Activated CD4-positive, CD25-positive, alpha-beta regulatory T cell (primary cell): ENCODE measurements at places on chromosomes 7 and 10.

GRCh38 chr10:13144814-13145213 lies 16.5 kb upstream of the MCM10 start:
- DNase-seq: no peak

GRCh38 chr10:28387140-28387539 lies 84.3 kb upstream of the MPP7 start:
- no peak for DNase-seq

- DNase-seq: no peak
These were observed 9.4 kb upstream of the ANKRD22 start for GRCh38 chr10:88861036-88861435.

DNA sequence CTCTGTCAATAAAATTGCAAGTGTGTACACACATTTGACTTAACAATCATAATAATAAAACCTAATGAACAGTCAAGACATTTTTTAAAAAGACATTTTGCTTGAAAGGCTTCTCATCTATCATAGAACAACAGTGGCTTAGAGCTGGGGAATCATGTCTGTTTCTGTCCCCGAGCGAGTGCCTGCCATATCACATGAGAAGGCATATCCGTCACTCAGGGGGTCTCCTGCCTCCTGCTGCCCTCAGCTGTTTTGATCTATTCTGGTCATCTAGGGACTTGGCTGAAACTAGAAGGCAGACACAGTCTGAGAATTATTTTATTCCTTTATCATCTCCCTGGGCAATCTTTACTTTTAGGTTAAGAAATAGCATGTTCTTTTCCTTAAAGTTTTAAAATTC lies 278.7 kb upstream of the KLF6 start:
- DNase-seq: no peak

DNA sequence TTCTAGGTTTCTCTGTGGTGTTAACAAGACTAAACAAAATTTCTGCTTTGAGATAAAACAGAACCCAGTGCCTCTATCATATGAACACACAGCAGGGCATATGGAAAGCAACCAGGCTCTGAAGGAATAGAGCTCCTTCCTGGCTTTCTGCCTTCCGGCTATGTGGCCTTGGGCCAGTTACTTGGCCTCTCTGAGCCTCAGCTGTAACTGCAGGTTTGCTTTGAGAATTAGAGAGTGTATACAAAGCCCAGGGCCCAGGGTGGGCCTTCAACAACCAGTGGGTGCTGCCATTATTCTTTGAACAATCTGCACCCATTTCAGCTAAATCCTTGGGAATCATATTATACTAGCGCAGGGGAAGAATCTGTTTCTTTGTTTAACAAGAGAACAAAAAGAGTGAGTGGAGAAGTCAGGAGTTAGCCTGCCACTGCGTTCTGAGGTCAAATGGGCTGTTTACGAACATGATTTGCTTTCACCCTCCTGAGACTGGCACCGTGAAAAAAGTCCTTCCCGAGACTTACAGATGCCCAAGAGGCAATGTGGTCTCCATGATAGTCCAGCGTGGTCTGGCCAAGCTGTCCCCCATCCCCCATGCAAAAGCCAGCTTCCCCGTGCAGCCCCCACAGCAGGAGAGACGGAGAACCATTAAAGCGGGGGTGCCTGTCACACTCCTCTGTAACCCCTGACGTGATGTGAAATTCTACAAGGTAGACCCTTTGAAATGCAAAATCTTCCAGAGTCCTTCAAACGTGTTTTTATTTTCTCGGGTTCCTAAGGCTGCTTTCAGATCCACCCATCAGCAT lies 4.9 kb downstream of the FAM53B start:
- DNase-seq: no peak

DNA sequence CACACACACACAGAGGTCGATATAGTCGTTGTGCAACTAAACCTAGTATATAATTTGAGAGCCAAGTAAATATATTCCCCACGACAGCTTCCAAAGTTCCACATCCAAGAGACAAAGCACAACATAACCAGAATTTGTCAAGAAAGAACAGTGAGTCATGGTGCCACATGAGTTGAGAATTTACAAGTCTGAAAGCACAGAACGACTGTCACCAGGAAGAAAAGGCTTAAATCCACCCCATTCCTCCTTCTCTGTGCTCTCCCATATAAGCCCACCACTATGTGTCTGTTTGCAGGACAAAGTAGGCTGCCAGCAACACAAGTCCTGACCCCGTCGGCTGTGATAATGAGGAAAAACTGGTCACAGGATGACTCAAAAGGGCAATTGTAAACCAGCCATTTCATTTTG lies 32.8 kb downstream of the GSAP start:
- no peak for DNase-seq

DNA sequence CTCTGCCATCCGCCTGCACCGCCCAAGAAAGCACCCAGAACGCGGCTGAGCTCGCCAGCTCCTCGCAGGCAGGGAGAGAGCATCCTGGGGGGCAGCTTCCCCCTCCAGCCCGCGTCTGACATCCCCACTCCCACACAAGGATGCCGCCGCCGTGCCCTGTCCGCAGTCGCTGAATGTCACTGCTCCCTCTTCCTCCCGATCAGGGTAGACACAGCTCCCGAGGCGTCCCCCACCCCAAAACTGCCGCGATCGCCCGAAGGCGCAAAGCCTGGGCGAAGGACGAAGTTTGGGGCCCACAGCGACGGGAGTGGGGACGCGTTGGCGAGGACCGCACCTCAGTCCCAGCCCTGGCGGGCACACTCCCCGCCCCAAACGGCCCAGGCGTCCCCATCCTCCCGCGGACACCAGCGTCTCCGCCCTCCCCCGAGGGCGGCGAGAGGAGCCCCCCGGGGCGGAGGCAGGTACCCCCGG lies 1.5 kb upstream of the KAT6B start:
- DNase-seq: no peak

DNA sequence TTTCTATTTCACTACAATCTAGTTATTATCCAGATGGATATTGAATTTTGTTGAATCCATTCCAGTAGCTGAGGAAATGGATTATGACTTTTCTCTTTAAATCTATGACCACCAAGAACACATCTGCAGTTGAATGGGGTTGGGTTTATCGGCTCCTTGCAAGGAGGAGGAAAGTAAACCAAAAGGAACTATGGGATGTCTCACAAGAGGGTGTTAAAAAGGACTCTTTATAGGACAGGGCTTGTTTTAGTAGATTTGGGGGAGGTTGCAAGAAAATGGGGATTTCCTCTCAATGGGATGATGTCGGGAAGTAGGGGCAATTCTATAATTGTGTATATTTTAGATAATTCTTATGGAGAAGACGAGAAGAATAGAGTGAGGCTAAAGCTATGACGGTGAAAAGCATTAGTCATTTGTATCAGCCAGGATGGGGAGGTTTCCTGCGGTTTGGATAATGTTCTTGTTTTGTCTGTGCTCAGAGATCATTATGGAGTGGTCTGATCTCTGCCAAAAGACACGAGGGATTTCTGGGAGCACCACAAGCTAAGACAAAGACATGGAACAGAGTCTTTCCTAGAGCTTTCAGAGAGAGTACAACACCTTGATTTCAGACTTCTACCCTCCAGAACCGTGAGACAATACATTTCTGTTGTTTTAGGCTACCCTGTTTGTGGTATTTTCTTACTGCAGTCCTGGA lies 5.3 kb upstream of the LRRC61 start:
- DNase-seq: no peak

DNA sequence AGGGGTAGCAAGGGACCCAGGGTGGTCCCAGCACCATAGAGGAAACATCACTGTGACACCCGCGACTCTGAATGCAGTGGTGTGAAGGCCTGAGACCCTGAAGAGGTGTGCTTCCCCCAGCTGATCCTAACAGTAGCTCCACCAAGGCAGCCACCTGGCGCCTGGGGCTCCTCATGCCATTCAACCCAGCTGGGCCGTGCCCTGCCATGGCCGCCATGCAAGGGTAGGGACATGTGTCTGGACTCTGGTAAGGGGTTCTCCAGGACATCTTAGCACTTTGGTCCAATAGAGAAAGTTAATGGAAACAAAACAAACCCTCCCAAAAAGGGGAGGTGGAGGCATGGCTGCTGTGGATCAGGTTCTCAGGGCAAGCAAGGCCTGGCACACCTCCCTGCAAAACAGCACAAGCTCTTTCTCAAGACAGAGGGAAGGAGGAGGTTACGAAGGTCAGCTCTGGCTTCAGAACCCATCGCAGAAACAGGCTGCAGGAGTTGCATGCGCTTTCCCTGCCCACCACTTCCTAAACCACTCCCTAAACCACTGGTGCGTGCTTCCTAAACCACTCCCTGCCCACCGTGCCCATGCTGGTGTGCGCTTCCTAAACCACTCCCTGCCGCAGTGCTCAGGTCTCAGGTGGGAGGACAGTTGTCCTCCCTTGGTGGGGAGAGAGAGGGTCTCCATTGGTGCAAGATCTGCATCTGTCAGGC lies 108.7 kb downstream of the LARP4B start:
- DNase-seq: no peak

DNA sequence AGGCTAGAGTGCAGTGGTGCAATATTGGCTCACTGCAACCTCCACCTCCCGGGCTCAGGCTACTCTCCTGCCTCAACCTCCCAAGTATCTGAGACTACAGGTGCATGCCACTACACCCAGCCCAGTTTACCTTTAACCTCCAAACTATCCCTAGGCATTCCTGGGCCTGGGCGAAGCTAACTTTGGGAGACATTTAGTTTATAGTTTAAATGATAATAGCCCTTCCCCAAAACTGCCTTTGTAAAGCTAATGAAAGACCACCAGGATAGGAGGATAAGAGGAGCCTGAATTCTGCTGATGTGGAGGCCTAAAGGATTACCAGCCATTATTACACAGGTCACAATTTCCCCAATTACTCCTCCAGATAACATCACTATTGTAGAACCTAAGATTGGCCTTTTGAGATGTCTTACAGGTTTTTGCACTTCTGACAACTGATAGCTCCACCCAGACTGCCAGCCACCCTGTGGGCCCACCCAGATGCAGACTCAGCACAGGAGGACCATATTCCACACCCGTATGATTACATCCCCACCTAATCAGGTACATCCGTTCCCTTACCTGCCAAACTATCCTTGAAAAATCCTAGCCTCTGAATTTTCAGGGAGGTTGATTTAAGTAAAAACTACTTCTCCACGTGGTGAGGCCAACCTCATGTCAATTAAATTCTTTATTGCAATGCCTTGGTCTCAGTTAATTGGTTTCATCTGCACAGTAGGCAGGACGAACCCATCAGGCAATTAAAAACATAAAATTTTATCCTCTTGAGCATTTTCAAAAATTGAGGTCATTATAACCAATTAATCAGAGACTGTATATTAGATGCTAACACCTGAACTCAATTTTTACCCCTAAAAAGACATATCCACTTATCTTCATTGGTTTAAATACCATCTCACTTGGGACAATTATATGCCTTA lies 62.3 kb upstream of the TMEM254 start:
- no peak for DNase-seq

DNA sequence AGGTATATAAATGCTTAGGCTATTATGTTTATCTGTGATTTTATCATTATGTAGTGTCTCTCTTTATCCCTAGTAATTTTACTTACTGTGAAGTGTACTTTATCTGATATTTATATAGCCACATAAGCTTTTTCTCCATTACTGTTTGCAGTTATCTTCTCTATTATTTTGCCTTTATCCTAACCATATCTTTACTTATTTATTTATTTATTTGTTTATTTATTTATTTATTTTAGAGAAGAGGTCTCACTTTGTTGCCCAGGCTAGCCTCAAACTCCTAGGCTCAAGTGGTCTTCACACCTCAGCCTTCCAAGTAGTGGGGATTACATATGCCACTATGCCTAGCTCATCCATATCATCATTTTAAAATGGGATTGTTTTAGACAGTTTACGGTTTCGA lies 331.8 kb downstream of the C7orf25 start:
- no peak for DNase-seq

- DNase-seq: no peak
These were observed 209.6 kb downstream of the PTPRN2 start for GRCh38 chr7:158377800-158378623.

DNA sequence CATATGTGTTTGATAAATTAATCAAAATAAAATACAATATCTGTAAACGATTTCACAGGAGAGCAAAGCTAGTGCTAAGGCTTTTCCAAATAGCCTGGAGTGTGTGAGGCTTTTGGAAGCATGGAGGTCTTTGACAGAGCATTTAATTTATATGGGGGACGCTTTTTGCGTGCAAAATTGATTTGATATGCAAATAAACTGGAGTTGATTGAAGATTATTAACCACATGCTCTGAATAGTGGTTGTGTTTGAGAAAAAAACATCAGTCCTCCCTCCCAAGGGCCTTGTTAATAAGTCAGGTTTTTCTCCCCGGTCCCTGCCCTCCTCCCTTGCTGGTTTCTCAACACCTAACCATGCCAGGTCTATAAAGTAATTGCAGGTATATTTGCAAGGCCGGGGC lies 85.1 kb upstream of the FGFR2 start:
- no peak for DNase-seq

- DNase-seq: no peak
These were observed 331.7 kb downstream of the XPNPEP1 start for GRCh38 chr10:109591601-109592000.

GRCh38 chr10:88647061-88647615 lies 17.1 kb upstream of the LIPF start:
- DNase-seq: no peak

DNA sequence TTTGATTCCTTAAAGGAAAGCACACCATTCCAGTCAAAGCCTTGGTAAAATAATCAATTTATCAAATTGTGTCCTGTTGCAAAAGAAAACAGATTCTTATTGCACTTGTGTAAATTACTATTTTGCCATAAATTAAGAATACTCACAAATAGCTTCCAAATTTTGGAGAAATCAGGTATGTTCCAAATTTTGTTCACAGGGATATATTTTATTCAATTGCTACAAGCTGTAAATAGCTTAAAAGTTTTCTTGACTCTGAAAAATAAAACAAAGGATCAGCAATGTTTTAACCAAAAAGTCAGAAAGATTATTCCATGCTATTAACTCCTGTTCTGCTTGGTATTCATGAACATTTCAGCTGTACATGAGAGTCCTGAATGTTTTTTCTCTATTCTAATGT lies 47.4 kb upstream of the CHST3 start:
- no peak for DNase-seq

- DNase-seq: no peak
These were observed 125.2 kb downstream of the CCDC3 start for GRCh38 chr10:12876266-12876665.

- DNase-seq: no peak
These were observed 66.6 kb downstream of the CUBN start for GRCh38 chr10:17062955-17063484.

DNA sequence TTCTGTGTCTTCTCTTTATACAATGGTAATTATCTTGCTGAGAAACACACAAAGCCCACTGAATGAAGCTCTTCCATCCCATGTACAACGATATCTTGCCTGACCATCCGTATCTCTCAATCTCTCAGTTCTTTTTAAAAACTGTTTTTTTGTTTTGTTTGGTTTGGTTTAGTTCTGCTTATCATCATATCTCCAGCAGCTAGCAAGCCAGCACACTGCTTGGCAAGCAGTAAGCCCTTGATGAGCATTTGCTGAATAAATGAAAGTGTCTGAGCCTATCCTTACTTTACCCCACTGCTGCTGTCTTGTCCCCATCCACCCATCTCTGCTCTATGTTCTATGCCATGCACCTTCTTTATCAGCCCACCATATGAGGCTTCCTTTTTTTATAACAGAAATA lies 34.2 kb downstream of the ITGB1 start:
- DNase-seq: no peak
